ENCODE measurements at places on chromosomes 1 and 21.
A peak's percentile ranks its signal among the peaks of the same experiment; 100 is the strongest.

- peak; percentile 32 for DNase-seq
These were observed 23.2 kb downstream of the CD1D start for GRCh38 chr1:158203693-158204457.

GRCh38 chr1:217135987-217136894 is 413.0 kb upstream of the ESRRG start:
- no peak for DNase-seq

- DNase-seq = peak; percentile 28
These were observed 35.8 kb downstream of the GREM2 start for GRCh38 chr1:240575981-240576662.

- no peak for DNase-seq
These were observed 742.0 kb downstream of the KCNT2 start for GRCh38 chr1:195866091-195866780.

GRCh38 chr1:178300352-178300699 is 196.4 kb downstream of the CLEC20A start:
- DNase-seq = no peak

DNA sequence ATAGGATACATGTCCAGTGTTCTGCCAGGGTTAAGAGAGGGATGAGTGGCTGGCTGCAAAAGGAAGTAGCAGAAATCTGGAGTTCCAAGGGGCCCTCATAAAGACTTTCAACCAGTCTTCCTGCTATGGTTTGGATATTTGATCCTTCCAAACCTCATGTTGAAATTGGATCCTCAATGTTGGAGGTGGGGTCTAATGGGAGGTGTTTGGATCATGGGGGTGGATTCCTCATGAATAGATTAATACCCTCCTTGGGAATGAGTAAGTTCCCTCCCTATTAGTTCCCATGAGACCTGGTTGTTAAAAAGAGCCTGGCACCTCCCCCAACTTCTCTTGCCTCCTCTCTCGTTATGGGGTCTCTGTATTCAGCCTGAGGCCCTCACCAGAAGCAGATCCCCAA is 10.1 kb upstream of the GNG12 start:
- DNase-seq = no peak

GRCh38 chr1:5198328-5198727 is 543.9 kb downstream of the AJAP1 start:
- DNase-seq = no peak

DNA sequence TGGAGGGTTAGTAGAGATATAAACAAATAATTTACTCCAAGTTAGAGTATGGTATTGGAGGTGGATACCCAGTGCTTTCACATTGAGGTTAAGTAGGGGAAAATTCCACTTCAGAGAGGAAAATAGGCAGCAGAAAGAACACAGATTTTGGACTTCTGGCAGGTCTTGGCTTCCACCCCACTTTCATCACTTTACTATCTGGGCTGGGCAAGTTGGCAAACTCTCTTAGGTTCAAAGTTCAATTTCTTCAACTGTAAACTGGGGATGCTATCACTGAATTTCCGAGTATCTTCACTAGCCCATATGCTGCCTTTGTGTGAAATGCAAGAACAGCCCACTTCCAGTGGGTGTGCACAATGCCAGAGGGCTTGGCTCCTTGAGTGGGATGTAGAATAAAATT is 214.9 kb downstream of the GABPA start:
- DNase-seq = no peak

DNA sequence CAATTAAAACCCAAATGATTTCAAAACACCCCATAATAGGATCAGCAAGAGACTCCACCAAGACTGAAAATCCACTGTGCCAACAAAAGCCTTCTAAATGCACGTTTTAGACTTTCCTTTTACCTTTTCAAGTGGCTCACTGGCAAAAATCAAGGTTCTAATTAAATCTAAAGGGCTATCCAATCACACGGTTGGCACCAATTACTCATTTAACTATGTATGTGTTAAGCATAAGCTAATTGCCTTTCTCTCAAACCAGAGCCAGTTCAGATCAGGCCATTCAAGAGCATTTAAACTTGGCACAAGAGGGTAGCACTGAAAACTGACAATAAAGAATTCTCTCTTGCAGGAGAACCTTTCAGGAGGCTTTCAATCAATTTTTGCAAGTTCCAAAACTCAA is 139.5 kb downstream of the RGS7 start:
- DNase-seq = no peak

DNA sequence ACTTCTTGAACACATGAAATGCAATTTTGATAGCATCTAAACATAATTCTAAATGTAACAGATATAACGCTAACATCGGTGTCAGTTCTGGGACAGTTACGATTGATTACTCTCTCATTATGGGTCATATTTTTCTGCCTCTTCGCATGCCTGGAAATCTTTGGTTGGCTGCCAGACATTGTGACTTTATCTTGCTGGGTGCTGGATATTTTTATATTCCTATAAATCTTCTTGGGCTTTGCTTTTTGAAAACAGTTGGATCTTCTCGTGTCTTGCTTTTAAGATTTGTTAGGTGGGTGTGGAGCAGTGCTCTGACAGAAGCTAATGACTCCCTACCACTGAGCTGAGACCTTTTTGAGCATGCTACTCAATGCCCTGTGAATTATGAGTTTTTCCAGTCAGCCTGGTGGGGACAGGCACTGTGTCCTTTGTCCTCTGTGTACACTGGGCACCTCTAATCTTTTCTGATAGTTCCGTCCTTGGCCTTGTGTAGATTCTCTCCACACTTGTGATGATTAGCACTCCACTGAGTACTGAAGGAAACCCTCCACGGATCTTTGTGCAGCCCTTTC is 28.0 kb upstream of the EDARADD start:
- no peak for DNase-seq

DNA sequence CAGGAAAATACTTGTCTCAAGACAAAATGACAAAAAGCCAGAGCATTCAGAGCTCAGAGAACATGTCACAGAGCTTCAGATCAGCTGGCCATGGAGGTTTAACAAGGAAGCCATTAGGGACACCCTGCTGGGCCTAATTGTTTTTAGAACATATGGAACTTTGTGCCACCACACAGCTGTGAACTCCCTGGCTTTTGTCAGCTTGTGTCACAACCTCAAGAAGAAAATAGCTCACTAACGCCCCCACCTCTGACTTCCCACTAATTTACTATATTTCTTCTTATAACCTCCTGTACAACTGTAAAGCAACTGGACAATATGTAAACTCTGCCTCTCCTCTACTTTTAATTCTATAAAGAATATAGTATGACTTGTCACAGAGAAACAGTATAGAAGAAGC is 21.0 kb upstream of the TDRD10 start:
- DNase-seq = no peak

DNA sequence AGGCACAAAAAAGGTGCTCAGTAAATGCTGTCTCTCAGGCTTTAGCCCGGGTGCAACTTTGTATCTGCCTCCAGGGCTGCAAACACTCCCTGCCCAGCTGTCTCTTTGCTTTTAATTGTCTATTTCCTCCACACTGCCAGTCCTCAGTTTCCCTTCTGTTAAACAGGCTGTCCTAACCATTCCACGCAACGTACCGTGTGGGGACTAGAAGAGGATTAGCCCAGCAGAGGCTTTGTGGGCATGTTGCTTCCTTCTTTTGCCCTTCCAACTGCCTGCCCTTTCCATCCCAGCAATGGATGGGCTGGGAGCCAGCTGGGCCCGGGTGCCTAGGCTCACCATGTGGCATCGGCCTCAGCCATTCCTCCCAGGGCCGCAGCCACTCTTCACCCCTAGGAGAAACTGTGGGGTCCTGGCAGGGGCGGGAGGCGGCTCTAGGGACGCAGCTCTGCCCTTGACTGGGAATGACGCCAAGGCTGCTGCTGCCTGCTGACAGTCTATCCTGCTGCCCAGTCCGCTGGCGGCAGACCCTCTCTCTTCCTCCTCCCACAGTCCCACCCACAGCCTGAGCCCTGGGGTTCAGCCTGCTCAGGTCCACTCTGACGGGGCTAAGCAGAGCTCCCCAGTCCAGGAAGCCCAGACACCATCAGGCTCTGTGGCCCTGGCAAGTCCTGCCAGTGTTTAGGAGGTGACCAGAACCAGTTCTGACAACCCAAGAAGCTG is 40.6 kb upstream of the LRP8 start:
- DNase-seq = no peak

- no peak for DNase-seq
These were observed 269.7 kb upstream of the CSF3R start for GRCh38 chr1:36752431-36752830.

DNA sequence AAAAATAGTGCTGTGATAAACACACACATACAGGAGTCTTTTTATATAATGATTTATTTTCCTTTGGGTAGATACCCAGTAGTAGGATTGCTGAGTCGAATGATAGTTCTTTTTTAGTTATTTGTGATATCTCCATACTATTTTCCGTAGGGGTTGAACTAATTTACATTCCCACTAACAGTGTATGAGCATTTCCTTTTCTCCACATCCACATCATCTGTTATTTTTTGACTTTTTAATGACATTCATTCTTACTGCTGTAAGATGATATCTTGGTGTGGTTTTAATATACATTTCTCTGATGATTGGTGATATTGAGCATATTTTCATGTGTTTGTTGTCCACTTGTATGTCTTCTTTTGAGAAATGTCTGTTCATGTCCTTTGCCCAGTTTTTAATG is 78.3 kb downstream of the NIBAN1 start:
- DNase-seq = no peak

- DNase-seq = no peak
These were observed 203.2 kb upstream of the SGIP1 start for GRCh38 chr1:66330722-66331141.

GRCh38 chr1:53766831-53767405 is 28.0 kb upstream of the GLIS1 start:
- no peak for DNase-seq

DNA sequence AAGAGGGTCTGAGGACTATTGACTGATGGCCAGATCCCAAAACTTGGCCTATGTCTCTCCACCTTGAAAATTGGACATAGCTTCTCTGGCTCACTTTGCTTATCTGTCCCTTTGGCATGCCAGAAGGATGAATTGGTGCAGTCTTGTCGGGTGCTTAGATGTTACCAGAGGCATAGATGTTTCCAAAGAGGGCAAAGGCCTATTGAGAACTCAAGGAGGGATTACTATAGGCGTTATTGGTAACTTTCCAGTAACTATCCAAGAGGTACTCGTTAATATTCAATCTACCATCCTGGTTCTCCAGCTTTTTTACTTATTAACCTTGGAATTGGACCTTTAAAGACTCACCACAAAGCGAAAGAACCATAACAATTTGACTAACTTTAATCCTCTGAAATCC is 368.3 kb upstream of the ESRRG start:
- no peak for DNase-seq

- DNase-seq = peak; percentile 92
These were observed 1.9 kb downstream of the EEIG2 start for GRCh38 chr1:108561689-108562326.
